Stimulated activated naive CD4-positive, alpha-beta T cell (primary cell): ENCODE measurements at places on chromosomes 5 and 9.

DNA sequence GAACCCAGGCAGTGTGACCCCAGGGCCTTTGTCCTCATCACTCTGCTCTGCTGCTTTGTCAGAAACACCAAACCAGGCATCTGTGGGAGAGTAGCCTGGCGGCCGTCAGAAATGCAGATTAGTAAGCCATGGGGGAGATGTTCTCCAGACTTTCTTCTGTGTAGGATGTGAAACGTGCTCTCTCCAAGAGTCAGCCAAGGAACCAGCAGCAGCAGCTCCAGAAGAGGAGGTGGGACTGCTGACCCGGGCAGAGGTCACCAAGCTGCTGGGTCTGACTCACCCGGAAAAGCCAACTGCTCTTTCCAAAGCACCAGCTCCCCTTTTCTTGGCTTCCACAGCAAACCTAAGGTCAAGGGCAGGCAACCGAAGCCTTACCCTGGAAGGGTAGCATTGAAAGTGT lies 14.4 kb upstream of the ABLIM3 start:
- no peak for DNase-seq

DNA sequence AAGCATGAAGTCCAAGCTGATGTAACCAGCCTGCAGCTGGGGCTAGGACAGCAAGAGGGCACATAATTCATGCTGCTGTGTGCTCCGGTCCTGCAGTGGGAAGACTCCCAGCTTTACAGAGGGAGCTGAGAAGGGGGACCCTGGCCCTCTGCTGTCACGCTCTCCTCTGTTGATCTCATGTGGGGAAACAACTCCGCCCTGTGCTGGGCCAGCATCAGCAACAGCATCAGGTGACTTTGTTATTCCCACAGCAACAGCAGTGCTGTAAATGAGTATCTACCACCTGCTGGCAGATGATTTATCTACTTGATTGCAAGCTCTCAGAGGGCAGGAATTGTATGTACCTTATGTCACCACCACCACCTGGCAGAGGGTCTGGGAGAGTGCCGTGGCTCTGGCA lies 176.2 kb downstream of the COL23A1 start:
- DNase-seq, result no peak

- no peak for DNase-seq
Observed at GRCh38 chr5:37739817-37740261, 100.0 kb downstream of the GDNF start.

- no peak for DNase-seq
Observed at GRCh38 chr5:151097061-151097460, 16.2 kb upstream of the TNIP1 start.

DNA sequence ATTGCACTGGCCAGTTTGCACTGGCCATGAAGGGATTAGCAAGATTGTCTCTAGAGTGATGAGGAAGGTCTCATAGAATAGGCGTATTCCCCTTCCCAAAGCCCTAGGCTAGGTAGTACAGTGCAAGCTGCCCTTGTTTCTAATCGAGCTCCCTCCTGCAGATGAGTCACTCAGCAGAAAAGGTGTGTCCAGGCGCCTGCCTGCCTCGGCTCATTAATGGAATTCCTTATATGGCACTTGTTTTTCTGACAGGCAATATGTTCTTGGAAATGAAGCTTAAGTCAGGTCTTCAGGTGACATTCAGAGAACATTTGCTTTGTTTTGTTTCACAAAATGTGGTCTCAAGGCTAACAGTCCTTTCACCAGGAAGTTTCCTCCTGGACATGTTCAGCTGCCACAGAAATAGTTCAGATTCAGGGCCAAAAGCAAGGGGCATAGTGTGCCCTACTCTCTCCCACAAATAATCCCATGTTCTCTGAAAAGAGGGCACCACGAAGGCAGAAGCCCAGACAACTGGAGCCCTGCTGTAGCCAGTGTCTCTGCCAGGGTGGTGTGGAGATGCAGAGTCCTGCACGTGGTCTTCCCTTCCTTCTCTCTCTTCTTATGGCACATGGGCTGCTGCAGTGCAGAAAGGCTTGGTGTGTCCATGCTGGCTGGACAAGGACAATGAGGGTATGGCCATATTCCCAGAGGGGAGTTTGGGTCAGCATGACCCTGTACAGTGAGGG lies 281.1 kb upstream of the MAP3K1 start:
- no peak for DNase-seq

GRCh38 chr5:103425686-103426454 lies 136.7 kb downstream of the NUDT12 start:
- DNase-seq, result no peak

- no peak for DNase-seq
Observed at GRCh38 chr5:60959156-60959555, 14.2 kb downstream of the NDUFAF2 start.
